ENCODE measurements at places on chromosomes 7 and 10.

DNA sequence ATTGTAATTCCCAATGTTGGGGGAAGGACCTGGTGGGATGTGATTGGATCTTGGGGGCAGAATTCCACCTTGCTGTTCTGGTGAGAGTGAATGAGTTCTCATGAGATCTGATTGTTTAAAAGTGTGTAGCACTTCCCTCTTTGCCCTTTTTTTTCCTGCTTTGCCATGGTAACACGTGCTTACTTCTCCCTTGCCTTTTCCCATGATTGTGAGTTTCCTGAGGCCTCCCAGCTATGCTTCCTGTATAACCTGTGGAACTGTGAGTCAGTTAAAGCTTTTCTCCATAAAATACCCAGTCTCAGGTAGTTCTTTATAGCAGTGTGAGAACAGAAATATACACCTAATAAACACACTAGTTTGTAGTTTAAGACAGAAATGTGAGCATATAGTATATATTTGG, 166.8 kb upstream of the MAGI2 start:
- no peak for DNase-seq

- DNase-seq = no peak
These were observed 91.4 kb upstream of the NPVF start for GRCh38 chr7:25319707-25320106.

DNA sequence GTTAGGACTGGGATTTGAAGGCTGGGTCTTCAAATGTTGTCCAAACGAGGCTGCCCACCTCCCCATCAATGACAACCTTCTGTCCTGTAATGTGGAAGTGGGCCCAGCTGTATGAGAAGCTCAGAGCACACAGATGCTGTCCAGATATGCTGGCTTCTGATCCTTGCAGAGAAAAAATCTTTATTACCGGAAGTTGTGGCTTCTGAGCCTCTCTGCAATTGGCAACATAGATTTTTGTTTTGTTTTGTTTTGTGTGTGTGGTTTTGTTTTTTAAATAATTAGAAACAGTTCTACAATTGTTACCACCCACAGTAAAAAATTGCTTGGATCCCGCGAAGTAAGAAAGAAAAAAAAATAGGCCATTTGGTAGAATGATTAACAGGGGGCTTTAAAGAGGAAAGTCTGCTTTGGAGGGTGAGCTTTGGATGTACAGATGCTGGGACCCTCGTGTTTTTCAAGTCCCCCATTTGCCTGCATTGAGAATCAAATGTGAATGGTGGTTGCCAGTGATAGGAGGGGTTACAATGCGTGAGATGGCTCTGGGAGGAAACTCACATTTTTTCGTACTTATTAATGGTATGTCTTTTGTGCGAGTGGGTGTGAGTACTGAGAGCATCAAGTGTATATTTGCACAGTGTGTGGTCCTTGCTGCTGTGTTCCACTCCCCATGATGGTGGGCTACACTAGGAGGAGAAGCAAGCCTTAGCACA, 153.2 kb downstream of the TCF7L2 start:
- no peak for DNase-seq

DNA sequence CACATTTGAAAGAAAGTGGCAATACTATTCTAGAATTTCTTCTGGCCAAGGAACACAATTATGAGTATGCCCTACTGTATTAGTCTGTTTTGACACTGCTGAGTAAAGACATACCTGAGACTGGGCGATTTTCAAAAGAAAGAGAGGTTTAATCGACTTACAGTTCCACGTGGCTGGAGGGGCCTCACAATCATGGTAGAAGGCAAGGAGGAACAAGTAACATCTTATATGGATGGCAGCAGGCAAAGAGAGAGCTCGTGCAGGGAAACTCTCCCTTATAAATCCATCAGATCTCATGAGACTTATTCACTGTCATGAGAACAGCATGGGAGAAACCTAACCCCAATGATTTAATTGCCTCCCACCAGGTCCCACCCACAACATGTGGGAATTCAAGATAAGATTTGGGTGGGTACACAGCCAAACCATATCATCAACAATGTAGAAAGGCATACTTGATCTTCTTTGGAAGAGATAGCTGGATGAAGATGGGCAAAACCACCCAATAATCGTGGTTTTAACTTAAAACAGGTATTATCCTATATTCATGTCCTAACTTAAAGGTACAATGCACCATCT, 113.9 kb downstream of the ETV1 start:
- no peak for DNase-seq

- no peak for DNase-seq
These were observed 20.3 kb downstream of the C10orf90 start for GRCh38 chr10:126650161-126650560.

DNA sequence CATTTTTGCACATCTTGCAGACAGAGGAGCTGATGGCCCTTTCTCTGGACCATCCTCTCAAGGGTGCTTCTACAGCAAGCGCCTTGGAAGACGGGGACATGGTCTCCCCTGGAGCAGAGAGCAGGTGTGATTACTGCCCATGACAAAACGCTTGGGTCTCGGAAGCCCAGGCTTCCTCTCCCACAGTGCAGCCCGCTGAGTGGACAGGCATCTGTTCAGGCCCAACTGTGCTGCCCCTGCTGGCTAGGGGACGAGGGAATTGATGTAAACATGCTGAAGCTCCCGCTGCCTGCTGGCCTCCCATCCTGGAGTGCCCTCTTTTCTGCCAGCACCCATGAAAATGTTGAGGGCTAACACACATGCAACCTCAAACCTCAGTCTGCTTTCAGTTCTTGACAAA, 14.3 kb downstream of the IL15RA start:
- DNase-seq = no peak

DNA sequence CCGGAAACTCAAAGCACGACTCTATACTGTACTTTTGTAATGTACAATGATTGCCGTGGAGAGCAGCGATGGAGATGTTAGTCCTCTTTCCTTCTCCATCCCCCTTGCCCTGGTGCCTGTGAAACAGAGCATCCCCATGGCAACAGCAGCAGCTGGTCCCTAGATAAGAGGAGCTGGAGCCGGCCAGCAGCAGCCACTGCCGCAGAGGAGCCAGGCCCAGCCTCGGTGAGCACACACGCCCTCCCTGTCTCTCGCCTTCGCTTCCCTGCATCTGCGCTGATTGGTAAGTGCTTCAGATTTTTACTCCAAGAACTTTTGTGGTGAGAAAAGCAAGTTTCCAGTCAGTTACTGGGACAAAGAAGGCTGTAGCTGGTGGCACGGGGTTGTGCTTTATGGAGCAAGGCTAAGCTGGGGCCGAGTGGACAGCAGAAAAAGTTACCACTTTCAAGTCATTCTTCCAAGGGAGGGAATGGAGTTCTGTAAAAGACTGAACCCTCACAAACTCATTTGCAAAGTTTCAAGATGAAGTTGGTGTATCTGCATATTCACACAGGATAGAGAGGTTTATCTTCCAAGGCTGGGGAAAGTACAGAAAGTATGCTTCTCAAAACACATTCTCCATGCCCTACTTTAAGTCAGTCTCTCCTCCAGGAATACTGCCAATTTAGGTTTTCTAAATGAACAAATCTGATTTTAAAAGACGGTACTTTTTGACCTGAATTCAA, at the start of gene PPP1R17:
TSS of gene PPP1R17 (plus strand) at position 192 of the 725 bp plus-strand sequence. CDS start 5,227 bp downstream, outside the sequence.
- DNase-seq = no peak

Measured in NCI-H1417 (cell line).